ENCODE measurements at places on chromosomes 11 and 22.

- DNase-seq, result no peak
These were observed 118.0 kb downstream of the SIK3 start for GRCh38 chr11:116980136-116980793.

DNA sequence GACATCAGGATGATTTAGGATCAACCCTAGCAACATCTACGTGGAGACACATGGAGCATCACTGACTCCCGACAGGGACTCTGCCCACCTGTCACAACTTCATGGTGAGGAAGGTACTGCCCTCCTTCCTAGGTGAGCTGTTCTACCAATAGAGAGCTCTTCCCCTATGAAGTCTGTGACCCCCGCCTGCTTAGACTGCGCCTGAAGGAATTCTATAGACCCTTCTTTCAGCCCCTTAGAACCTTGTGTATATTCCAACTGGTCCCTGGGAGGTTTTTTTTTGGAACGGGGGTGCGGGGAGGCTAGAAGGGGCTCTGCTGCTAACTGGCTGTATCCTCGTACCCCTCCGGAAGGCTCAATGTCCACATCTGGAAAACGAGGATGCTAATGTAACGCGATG is 566 bp downstream of the INTS4 start:
- DNase-seq, result no peak

- DNase-seq, result no peak
These were observed 63.6 kb downstream of the THAP12 start for GRCh38 chr11:76317296-76317695.

- no peak for DNase-seq
These were observed 106.8 kb upstream of the ALX4 start for GRCh38 chr11:44416776-44417175.
